Central memory CD4-positive, alpha-beta T cell (primary cell): ENCODE measurements at places on chromosomes 5 and 9.

- DNase-seq, result no peak
Observed at GRCh38 chr5:107935645-107936044, 264.9 kb upstream of the EFNA5 start.

- DNase-seq, result no peak
Observed at GRCh38 chr5:66669862-66670195, 73.6 kb downstream of the MAST4 start.

- DNase-seq, result no peak
Observed at GRCh38 chr5:39420482-39421145, 4.2 kb downstream of the DAB2 start.

DNA sequence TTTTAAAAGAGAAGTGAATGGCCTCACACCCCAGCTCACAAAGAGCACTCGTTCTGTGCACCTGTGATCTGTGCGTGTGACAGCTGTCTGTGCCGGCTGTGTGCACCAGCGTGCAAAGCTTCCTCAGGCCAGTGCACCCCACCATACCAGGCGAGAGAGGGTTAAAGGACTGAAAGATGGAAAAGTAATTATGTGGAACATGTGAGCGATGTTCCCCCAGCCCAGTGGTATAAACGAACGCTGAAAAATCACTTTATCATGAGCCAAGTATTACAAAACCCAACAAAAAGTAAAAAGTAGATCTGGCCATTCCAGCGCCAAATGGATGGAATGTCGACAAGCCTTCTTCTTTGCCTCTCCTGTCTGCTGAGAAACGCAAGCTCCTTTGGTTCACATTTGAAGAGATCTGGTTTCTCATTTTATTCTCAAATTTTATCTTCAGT, 53.7 kb downstream of the IPPK start:
- no peak for DNase-seq

DNA sequence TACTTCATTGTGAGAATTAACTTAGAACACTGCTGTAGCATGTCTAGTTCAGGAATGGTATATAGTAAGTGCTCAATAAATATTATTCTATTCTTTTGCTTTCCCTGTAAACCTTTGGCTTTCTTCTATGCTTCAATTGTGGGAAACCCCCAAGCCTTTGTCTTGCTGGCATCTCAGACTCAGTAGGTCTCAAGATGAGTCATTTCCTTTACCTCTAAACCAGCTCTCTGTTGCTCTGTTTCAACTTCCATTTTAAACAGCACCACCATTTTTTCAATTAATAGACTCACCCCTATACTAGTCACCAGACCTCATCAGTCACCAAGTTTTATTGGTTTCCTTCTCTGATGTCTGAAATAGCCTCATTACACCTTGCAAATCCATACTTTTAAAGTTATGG, 43.5 kb downstream of the DMAC1 start:
- DNase-seq, result peak; percentile 3

GRCh38 chr5:16315501-16315900, 135.9 kb upstream of the MARCHF11 start:
- no peak for DNase-seq

DNA sequence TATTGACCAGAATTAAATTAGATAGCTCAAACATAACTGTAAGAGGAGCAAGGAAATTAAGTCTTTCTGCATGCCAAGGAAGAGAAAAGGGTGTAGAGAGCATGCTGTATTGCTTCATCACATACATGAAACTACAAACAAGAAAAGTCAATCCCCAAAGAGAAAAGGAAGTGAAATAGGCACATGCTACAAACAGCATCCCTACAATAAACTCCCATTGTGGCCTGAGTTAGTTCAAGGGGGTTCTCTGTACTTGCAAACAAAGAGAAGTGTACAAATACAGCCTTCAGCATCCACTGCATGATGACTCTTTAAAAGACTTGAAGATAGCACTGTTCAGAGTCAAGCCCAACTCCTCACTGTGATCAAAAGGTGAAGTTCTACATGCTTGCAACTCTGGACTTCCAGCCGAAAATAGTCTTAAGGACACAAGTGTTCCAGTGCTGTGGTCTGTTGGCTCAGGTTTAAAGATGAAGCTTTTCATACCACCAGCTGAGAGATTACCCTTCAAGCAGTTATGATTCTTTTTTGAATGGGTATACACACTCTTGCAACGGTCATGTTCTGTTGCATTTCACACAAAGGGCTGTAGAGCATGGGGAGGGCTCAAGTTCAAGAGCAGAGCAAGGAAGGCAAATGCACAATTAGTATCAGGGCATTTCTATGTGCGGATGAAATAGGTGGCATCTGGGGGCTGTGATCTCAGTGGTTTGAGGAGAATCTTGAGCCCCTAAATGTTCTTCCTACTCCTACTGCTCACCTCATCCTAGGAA, 534.5 kb downstream of the EBF1 start:
- DNase-seq, result no peak

- DNase-seq, result no peak
Observed at GRCh38 chr5:132417010-132417439, 47.5 kb downstream of the SLC22A5 start.

- no peak for DNase-seq
Observed at GRCh38 chr9:124439686-124440243, 10.5 kb upstream of the ADGRD2 start.

DNA sequence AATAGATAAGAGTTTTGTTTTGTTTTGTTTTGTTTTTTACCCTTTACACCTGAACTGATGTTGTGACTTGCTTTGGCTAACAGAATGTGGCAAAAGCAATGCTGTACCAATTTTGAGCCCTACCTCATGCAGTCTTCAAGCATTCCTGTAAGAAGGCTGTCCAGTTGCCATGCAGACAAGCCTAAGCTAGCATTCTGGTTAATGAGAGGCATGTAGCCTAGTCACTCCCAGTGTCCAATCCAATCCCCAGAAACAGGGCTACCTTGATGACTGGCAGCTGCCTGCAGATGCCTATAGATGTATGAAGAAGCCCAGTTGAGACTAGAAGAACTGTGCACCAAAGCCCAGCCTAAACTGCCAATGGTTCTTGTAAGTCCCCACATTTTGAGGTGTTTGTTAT, 9.4 kb upstream of the EFNA5 start:
- no peak for DNase-seq

DNA sequence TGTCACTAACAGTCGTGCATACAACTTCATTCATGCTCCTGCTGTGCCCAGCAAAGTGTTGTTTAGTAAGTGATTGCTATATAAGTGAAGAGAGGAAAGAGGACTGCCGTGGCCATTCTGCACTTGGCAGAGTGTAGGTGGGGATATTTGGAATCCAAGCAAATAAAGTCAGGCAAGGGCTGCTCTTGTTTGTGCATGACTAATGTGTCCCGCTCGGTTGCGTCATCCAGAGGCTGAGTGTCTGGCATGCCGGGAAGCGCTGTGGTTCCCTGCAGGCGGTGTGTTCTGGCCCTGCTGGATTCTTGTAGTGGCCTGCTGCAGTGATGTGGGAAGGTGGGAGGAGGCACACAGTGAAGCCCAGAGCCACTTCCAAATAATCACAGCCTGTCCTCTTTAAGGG, 136.9 kb upstream of the ANKH start:
- DNase-seq, result no peak

DNA sequence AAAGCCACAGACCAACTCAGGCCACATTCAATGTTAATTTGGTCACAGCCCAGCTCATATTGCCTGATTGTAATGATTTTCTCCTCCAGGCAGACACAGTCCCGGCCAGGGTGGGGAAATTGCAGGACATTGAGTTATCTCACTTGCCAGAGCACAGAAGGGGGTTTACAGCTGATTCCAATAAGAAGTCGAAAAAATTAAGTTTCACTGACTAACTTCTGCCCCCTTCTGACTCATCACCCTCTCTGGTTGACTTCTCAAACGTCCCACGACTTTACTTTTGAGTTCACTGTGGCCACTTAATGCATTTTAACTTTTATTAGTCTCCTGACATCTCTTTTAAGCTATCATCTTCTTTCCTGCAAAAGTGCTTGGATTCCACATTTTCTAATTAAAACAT, 321.4 kb upstream of the WWC1 start:
- DNase-seq, result no peak

DNA sequence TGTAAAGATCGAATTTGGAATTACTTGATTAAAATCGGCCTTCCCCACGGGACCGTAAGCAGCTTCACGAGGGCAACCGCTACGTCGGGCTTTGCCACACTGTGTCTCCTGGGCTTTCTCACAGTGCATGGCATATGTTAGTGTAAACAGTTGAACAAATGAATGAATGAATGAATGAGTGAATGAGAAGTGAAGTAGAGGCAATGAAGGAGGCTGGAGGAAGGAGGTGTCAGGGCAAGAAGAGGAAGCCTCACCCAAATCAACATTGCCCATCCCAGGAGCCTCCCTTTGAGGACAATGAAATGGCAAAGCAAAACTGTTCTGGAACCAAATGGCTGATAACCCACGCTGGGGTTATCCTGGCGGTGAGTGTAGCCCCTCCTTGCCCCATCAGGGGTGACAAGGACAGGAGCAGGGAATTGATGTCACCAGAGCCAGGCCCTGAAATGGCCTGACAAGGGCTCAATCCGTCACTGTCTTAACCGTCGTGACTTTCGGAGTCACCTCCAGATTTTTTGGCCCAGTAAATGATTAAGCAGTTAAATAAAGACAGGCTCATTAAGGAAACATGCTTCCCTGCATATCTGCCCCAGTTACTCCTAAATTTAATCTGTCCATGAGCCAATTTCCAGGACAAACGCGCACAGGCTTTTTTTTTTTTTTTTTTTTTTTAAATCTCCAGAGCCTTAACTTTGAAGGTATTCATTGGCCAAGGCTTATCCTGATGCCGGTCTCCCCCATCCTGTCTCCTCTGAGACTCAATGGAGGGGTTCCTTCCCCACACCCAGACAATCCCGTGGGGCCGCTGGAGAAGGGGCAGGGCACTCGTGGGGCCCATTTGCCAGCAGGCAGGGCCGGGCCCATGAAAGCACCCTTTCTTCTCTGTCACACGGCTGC, 88.4 kb upstream of the BOD1 start:
- no peak for DNase-seq

GRCh38 chr5:68738236-68738635, 355.6 kb upstream of the SLC30A5 start:
- no peak for DNase-seq

DNA sequence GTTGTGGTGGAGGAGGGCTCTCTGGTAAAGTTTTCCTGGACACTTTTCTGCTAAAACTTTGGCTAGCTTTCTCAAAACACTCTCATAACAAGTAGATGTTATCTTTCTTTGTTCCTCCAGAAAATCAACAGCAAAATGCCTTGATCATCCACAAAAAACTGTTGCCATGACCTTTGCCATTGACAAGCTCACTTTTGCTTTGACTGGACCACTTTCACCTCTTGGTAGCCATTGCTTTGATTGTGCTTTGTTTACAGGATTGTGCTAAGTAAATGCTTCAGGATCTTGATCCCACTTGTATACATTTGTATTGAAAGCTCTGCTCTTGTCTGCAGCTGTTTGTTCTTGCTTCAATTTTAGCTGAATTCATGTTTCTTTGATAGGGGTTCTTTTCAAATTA, 143.9 kb upstream of the NR3C1 start:
- DNase-seq, result no peak

DNA sequence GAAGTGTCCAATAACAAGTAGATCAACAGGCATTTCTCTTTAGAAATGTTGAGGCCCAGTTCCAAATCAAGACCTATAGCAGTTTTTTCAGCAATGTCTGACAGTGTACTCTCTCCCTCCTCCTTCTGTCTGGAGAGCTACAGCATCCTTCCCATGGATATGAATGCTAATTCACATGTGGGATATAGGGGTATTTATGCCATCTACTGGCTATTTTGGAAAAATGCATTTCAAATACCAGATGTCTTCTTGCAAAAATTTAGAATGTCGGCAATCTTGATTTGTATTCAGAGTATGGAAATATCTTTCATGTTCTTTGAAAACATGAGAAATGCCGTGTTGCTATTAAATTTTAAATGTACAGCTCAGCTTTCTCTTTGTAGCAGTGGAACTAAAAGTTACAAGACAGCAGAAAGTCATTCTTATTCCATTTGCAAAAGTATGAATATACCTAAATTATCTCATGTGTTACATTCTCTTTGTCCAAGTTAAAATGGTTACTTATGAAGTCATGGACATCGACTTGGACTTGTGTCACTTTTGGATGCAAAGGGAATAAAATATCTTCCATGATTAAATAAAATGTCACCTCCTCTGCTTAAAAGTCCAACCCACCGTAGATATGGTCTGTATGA, 647.8 kb downstream of the TAF11L14 start:
- DNase-seq, result no peak

DNA sequence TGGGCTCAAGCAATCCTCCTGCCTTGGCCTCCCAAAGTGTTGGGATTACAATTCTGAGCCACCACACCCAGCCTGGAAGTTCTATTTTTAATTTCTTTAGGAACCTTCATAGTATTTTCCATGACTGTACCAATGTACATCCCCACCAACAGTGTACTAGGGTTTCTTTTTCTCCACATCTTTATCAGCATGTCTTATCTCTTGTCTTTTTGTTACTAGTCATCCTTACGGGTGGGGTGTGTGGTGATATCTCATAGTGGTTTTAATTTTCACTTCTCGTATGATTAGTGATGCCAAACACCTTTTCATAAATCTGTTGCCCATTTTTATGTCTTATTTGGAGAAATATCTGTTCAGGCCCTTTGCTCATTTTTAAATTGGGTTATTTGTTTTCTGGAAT, 123.0 kb upstream of the MEF2C start:
- DNase-seq, result no peak

DNA sequence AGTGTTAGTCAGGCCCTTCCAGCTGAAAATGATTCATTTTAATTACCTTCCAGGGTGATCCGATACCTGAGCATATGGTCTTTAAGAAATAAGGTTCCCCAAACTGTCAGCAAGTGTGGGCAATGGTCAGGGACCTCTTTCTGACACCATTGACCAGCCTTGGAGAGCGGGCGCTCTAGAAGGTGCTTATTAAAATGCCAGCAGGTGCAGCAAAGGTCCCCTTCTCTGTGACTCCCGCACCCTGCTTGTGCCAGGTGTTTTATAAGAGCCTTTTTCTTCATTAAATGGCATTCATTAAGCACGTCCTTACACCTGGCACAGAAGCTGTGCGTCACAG, 85.3 kb downstream of the MVB12B start:
- DNase-seq, result no peak

DNA sequence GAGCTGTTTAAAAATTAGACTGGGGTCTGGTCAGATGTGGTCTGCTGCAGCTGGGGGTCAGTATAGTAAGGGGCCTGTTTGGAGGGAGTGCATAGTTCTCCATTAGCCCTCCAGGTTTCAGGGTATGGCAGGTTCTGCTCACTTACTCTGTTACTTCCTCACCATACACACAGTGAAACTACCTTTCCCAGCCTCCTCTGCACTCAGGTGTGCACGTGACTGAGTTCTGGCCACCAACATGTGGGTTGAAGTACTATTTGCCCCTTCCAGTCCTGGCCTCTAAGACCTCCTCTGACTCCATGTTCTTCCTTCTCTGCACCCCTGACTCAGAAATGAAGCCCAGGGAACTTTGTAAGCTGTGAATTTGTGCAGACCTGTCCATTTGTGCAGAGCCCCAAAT, 190.5 kb upstream of the CLINT1 start:
- DNase-seq, result no peak
